ENCODE measurements at places on chromosomes 6 and 20.
A peak's percentile ranks its signal among the peaks of the same experiment; 100 is the strongest.

GRCh38 chr6:17420368-17420767 lies 27.0 kb downstream of the CAP2 start:
- DNase-seq, result no peak

DNA sequence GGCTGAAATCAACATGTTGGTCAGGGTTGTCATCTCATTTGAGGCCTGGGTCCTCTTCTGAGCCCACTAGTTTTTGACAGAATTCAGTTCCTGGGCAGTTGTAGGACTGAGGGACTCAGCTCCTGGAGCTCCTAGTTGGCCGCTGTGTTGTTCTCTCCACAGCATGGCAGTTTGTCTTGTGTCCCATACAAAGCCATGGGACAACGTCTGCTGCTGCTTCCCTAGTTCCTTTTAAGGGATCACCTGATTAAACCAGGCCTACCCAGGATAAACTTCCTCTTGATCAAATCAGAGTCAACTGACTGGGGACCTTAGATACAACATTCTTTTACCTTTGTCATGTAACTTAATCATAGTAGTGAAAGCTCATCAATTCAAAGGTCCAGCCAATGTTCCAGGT lies 141.0 kb downstream of the BCAS1 start:
- no peak for DNase-seq

DNA sequence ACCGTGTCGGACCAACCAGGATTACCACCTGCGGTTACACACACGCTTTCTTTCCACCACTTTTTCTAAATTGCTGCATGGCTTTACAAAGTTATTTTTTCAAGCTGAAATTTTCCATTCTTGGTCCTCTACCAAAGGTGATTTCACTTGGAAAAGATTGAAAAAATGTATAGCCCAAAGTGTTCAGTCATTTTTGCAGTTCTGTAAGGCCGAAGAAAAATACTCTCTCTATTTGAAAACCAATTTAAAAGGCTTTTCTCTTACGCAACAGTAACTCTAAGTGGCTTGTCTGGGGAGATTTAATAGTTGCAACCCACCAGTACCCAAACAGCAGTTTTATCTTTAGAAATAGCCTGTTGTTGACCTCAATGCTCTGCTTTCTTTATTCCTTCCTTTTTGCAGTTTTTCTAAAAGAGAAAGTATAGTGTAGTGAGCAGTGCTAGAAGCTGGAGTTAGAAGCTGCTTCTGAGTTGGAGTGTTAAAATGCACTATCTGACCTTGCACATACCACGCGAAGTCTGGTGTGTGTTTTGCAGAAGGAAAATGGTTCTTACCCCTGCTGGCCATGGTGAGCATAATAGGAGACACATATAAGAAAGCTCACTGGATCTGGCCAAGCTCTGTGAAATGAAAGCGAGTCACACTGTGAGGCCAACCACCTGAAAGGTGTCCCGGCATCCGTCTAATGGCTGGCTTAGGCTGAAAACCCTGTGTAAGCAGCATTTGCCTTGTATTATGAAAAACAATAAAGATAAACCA lies 271.6 kb upstream of the PRND start:
- DNase-seq, result no peak

GRCh38 chr20:62362590-62362940 lies 4.5 kb downstream of the LAMA5 start:
- DNase-seq, result no peak

GRCh38 chr6:136494710-136495109 lies 55.5 kb downstream of the MAP7 start:
- no peak for DNase-seq

DNA sequence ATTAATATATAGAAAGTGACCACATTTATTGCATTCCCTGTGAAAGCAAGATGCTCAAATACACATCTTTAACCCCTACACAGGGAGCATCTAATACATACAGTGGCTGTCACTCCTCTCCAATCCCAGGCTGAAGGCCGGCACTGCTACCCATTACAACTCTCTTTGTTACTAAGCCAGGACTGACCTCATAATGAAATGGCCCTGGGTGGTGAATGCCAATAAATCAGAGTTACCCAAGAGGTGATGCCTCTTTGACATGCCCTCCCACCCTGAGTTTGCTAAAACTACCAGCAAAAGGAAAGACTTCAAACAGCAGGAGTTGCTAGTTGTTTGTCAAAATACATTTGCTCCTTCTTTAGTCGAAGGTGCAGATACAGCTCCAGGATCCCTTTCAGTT lies 214.2 kb downstream of the FOXA2 start:
- DNase-seq, result no peak

- peak; percentile 38 for DNase-seq
These were observed 1.7 kb upstream of the GMPR start for GRCh38 chr6:16236631-16237199.

- peak; percentile 8 for DNase-seq
These were observed 47.6 kb upstream of the SIM1 start for GRCh38 chr6:100512203-100512862.

DNA sequence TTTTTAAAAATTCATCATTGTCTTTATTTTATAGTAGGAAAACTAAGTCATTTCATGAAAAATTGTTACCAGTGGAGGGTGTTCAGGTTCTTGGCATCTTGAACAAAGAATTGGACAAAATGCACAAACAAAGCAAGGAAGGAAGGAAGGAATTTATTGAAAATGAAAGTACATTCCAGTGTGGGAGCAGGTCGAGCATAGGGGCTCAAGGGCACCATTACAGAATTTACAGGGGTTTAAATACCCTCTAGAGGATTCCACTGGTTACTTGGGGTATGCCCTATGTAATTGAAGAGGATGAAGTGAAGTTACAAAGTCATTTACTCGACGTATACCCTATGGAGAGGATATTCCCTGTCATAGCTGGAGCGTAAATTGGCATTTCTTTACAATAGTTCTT lies 37.4 kb upstream of the HDAC2 start:
- no peak for DNase-seq

Measured in amniotic stem cell (primary cell).